ENCODE measurements at places on chromosomes 11 and 22.

DNA sequence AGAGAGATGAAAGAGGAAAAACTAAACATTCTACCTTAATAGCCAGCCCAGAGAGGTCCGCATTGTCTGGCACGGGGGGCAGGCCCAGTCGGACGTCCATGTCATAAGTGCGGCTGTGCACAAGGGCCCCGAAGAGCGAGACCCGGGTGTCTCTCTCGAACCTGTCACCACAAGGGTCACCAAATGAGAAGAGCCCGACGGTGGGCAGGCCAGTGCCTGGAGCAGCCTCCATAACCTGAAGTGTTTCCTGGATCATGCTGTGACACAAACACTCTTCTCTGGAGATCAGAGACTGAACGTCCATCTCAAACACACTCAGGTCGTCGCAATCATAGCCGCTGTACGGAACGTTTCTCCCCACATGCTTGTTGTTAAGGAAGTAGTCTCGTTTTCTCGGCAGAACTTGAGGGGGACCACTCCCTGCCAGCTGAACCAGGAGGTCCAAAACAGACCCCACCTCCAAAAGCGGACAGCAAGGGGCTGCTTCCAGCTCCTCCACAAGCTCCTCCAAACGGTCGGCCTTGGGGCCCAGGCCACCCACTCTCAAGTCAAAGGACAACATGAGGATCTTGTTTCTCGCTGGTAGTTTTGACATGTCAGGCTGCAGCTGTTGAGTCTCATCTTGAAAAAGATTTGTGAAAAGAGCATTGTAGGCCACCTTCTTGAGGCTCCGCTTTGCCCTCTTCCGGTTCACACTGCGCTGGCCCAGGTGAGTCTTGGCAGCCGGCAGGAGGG is 971 bp downstream of the TUBGCP6 start:
- DNase-seq: no peak

DNA sequence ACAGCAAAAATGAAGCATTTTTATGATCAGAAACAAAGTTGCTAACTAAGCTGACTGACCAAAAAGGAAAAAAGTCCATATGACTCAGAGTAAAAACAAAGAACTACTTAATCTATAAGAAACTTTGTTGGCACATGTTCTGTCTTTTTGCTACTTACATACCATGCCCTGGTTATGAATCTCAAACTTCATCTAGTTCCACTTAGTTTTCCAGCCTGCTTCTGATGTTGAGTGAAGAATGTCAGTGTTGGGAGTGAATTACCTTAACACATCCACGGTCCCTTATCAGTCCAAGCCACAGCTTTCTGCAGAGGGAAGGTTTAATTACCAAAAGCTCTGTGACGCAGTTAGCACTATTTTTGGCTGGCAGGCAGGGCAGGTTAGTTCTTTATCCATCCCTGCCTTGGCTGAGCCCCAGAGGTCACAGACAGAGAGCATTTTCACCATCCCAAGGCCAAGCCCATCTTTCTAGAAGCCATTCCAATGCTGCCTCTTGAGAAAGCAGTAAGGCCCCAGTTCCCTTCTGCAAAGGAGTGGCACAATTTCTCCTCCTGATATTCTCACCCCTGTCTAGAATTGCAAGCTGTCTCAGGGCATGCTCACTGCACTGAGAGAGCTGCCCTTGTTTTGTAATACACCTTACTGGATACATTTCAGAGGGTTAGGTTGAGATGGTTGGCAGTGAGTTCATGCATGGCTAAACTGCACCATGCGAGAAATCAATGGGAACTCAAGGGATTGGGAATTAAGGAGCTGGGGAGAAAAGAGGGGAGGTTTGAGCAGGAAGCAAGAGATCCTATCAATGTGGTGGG is 67.1 kb downstream of the SLC1A2 start:
- DNase-seq: peak; percentile 8

GRCh38 chr11:126233391-126233790 is 21.8 kb downstream of the FAM118B start:
- no peak for DNase-seq

- DNase-seq: no peak
Observed at GRCh38 chr11:63919267-63920125, 2.5 kb upstream of the RCOR2 start.

DNA sequence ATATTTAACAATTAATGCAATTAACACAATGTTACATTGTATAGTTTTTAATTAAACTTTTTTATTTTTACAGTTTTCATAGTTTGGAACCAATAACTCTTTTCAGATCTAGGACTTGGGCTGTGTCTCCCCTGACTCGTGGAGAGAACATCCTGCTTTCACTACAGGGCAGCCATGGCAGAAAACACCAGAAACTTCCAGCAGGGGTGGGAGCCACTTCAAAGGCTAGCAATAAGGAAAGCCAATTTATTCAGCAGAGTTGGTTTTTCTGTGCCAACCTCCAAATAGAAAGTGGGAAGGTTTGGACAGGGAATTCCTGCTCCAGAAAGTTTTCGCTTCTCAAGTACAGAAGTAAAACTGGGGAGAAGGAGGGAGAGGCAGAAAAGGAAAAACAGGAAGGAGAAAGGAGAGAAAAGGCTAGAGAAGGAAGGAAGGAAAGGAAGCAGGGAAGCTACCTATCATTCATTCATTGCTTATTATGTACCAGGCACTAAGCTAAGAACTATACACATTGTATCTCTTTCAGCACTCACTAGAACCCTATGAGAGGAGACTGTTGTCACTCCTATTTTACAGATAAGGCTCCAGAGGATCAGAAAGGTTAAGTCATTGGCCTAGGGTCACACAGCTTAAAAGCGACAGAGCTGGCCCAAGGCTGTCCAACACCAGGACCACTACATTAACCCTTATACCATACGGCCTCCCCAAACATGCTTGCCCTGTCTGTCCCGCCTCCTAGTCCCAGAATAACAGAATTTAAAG is 54.8 kb upstream of the CREB3L1 start:
- DNase-seq: no peak

GRCh38 chr22:36124666-36125065 is 35.9 kb downstream of the APOL3 start:
- DNase-seq: no peak

- DNase-seq: no peak
Observed at GRCh38 chr22:35608088-35608487, 9.0 kb downstream of the MB start.
